ENCODE measurements at places on chromosomes 16 and 17. TPM values are rescaled to one million over a fixed set of nuclear protein-coding genes. Genes with fewer than 3 reads are reported as not detected.

Gene G6PC1
- polyA plus RNA-seq: 5.6 TPM

Gene ZC3H7A
- polyA plus RNA-seq: 108 TPM

Gene CPSF4L
- 0.15 TPM for polyA plus RNA-seq

Gene C17orf50
- not detected for polyA plus RNA-seq

Gene FBXL16
- polyA plus RNA-seq: 0.75 TPM

Gene PRAC1
- not detected for polyA plus RNA-seq

Gene CHST6
- polyA plus RNA-seq: 0.98 TPM

Gene TANGO6
- 6.2 TPM for polyA plus RNA-seq

Gene TBC1D28
- polyA plus RNA-seq: not detected
